ENCODE measurements at places on chromosomes 11 and 22.

DNA sequence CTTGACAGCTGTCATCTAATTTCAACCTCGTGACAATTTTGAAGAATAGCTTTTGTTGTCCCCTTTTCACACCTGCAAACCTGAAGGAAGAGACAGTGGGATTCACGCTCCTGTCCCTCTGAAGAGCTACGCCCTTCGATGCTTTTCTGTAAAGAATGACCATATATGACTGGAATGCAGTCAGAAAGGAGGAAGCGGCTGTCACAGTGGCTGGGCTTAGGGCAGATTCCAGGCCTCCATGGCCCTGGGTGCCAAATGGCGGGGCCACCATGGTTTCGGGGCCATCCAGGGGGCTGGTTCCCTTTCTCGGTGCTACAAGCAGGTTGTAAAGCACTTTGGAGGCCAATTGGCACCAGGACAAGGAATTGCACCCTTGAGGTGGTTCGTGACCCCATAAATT, 22.2 kb upstream of the FGF19 start:
- DNase-seq = no peak

DNA sequence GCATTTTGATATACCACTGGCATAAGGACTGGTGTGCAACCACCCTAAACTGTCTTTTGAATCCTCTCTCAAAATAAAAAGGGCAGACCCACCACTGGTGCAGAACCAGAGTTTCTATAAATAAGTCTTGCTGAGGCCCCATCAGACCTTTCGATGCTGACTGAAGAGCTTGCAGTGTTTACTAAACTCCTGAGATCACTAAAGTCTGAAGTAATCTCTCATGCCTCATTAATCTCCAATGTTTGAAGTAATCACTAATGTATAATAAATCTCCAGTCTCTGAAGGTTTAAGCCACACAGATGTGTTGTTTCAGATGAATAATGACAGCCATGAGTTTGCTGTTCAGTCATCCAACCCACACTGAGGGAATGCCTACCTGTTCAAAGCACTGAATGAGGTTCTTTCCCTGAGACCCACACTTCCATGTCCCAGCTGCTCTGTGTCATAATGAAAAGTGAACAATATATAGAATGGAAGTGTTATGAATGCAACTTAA, 50.6 kb upstream of the DEUP1 start:
- no peak for DNase-seq

DNA sequence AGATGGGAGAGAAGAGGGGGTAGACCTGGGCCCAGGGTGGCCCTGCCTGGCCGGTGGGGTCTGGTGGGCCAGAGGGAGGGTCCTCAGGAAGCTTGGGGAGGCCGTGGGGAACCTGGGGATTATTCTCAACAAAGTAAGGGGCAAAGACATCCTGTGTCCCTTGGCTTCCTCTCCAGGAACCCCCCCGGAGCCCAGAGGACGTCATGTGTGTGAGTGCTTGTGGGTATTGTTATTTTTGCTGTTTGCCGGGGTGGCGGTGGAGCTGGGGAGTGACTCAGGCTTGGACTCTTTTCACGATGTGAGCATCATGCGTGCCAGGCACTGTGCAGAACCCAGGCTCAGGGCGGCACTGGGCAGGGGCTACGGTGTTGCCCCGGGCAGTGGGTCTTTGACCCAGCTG, 982 bp upstream of the SHANK3 start:
- DNase-seq = no peak

DNA sequence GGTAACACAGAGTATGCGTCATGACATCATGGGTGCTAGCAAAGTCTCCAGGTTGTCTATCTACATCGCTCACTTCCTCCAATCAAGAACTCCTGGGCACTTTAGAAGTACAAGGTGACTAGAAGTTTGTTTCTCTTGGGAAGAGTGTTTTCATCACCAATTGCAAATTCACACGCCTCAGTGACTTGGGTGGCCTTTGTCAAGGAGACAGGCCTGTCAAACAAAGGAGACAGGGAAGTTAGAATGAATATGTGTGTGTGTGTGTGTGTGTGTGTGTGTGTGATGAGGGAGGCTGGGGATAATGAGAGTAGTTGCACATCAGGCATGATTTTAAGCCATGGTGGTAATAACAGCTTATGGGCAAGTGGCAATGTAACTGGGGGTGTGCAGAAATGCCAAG, 953.2 kb downstream of the OPCML start:
- no peak for DNase-seq

DNA sequence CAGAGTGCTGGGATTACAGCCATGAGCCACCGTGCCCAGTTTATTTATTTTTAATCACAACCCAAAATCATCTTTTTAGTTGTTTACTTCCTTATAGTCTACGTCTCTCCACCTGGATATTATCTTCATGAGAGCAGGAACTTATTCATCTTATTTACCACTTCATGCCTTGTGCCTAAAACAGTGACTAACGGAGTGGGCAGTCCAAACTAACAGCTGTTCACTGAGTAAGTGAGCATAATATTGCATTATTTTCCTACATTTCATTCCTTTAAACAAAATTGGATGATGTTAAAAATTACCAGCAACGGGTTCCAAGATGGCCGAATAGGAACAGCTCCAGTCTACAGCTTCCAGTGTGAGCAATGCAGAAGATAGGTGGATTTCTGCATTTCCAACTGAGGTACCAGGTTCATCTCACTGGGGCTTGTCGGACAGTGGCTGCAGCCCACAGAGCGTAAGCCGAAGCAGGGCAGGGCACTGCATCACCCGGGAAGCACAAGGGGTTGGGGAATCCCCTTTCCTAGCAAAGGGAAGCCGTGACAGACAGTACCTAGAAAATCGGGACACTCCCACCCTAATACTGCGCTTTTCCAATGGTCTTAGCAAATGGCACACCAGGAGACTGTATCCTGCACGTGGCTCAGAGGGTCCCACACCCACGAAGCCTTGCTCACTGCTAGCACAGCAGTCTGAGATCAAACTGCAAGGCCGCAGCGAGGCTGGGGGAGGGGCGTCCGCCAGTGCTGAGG, 14.1 kb downstream of the TMEM123 start:
- DNase-seq = no peak

- DNase-seq = no peak
Measured at GRCh38 chr22:37224757-37225420, 12.6 kb upstream of the SSTR3 start.

All from fibroblast of upper back skin (primary cell).